ENCODE measurements at places on chromosomes 1 and 21.

GRCh38 chr1:245571815-245572294, 417.1 kb downstream of the KIF26B start:
- no peak for DNase-seq

DNA sequence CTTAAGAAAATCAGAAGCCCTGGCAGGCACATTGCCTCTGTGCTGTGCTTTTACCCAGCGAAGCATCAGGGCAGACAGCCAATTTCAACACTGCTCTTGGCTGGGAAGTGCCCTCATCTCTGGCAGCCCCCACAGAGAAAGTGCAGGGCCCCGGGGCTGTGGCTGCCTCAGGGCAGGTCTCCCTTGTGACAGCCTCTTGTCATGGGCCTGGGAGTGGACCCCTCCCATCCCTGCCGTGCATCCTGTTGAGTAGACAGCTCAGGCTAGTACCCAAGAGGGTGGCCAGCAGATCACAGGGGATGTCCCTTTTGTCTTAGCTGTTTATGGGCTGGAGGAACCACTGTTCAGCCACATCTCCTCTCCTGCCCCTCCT, 23.3 kb downstream of the TTC34 start:
- DNase-seq: no peak

- DNase-seq: no peak
Measured at GRCh38 chr1:225917536-225917935, 6.5 kb downstream of the PYCR2 start.

GRCh38 chr1:52139817-52140540, 1.9 kb upstream of the ZFYVE9 start:
- peak; percentile 82 for DNase-seq

All from GM03348 (cell line).